NCI-H1930 (cell line): ENCODE measurements at places on chromosomes 13 and 19.

DNA sequence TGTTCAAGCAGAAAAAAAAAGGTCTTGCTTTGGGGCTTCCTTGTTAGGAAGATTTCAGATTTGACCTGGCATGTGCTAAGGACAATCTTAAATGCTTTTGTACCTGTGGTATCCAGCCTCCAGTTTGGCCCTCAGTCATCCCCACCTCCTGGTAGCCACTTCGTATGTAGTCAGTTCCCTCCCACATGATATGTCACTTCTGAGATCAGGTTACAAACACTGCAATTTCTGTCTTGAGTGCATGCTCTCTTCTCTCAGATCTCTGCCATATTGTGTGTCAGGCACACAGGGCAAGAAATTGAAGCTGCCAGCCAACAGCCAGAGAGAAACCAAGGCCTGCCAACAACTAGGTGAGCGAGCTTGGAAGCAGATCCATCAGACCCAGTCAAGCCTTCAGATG lies 60.3 kb upstream of the STARD13 start:
- no peak for DNase-seq

DNA sequence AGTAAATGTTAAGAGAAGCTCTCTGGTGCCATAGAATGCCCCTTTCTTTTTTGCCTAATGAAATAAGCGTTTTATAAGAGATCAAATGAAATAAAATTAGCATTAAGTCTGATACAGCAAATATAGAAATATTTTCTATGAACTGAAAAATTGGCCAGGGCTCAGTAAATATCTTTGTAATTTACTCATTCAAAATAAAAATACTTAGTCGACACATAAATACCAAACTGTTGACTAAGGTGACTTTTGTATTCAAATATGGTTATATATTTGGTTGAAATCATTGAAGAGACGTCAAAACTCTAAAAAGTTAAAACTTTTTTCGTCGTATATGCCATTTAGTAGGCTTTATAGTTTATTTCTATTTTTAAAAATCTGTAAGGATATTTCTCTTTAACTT lies 25.6 kb downstream of the IPO5 start:
- DNase-seq: no peak

DNA sequence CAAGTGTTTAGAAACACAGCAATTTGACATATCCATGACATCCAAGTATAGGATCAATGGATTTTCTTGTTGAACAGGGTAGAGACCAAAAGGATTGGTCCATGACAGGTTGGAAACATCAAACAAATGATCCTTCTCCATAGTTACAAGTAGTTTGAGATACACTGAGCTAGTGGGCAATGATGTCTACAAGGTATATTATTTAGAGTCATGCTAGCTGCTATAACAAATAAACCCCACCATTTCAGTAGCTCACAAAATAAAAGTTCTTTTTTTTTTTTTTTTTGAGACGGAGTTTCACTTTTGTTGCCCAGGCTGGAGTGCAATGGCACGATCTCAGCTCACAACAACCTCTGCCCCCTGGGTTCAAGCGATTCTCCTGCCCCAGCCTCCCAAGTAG lies 4.9 kb upstream of the HAUS5 start:
- DNase-seq: no peak

GRCh38 chr19:29309637-29310036 lies 96.7 kb upstream of the UQCRFS1 start:
- DNase-seq: no peak

DNA sequence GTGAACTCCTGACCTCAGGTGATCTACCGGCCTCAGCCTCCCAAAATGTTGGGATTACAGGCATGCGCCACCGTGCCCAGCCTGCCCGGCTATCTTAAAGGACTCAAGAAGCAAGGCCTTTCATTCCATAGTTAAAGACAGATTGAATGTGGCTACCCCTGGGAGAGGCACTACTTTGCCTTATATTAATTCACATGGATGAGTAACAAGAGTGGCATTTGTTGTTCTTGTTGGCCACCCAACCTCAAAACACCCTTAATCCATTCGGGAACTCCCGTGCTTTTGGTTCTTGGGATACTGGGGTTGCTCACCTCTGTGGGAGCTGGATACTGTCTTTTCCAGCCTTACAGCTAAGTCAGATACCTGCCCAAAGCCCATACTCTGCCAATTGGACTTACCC lies 34.4 kb upstream of the ABCC4 start:
- DNase-seq: no peak

DNA sequence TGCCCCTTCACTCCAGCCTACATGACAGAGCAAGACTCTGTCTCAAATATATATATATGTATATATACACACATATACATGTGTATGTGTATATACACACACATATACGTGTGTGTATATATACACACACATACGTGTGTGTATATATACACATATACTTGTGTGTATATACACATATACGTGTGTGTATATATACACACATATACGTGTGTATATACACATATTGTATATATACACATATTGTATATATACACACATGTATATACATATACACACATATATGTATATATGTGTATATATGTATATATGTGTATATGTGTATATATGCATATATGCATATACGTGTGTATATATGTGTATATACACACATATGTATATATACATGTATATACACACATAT lies 173.3 kb downstream of the GPC5 start:
- no peak for DNase-seq

GRCh38 chr13:30774214-30774730 lies 38.9 kb downstream of the ALOX5AP start:
- DNase-seq: no peak

GRCh38 chr19:32168111-32168510 lies 177.3 kb upstream of the ZNF507 start:
- DNase-seq: no peak

DNA sequence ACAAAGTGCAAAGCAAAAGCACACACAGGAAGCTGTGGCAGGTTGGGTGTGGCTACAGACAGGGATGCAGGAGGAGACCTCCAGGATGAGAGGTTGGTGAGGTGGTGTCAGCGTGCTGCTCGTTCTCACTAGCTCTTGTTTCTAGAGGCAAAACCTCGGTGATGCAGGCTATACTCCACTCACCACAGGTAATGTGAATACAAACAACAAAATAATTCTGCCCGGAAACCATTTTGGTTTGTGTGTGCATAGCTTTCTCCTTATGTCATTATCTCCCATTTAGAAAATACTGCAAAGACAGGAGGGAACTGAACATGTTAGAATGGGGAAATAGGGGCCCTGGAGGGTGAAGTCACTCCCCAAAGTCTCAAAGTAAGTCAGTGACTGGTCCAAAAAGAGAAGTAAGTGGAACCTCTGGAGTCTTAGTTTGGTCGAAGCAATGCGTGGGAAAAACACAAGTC lies 9.4 kb downstream of the LCP1 start:
- no peak for DNase-seq
